ENCODE measurements at places on chromosomes 7 and 10. TPM values are rescaled to one million over a fixed set of nuclear protein-coding genes. Genes with fewer than 3 reads are reported as not detected.

Gene ZCCHC24
- polyA plus RNA-seq: 0.33 TPM

Gene IDI2
- polyA plus RNA-seq: not detected

Gene PNLIP
- polyA plus RNA-seq: not detected

Gene VOPP1
- polyA plus RNA-seq: 64.8 TPM
